Stimulated activated naive CD4-positive, alpha-beta T cell treated with Interleukin-2 at 50 U/mL for 16 hours (primary cell): ENCODE measurements at places on chromosomes 6 and 20.
A peak's percentile ranks its signal among the peaks of the same experiment; 100 is the strongest.

DNA sequence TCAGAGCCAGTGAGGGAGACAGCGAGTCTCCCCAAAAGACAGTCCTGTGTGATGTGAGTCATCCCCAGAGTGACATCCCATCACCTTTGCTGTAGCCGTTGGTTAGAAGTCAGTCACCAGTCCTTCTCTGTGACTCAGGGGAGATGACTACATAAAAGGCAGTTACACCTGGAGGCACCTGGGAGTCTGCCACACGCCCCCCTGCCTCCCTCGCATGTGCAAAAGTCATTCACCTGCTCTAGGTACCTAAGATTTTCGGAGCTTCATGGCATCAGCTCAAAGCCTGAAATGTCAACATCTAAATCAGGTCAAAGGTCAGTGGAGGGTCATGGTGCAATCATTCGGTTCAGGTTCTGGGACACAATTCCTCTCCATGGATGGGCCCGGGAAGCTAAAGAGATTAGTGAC is 50.3 kb downstream of the PRR18 start:
- DNase-seq, result peak; percentile 36

- peak; percentile 80 for DNase-seq
Observed at GRCh38 chr20:58980711-58981627, at the start of gene NELFCD. Gene NELFCD (plus strand): TSS chr20:58981256. CDS start chr20:58981310, 54 bp downstream.

DNA sequence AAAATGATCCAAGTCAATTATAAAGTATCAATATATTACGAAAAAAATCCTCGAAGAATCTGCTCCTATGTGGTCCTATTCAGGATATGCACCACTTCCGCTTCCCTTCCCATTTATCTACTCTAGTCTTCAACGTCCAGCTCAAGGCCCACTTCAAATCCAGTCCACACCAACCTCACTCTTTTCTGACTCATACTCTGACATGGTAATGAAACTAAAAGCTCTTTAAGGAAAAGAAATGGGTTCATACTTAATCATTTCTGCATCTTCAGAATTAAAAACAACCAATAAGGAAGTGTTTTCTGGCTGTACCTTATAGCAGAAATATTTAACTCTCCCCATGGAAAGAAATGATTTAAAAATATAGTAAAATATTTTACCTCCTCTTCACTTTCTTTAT is 15.1 kb downstream of the DEK start:
- no peak for DNase-seq

DNA sequence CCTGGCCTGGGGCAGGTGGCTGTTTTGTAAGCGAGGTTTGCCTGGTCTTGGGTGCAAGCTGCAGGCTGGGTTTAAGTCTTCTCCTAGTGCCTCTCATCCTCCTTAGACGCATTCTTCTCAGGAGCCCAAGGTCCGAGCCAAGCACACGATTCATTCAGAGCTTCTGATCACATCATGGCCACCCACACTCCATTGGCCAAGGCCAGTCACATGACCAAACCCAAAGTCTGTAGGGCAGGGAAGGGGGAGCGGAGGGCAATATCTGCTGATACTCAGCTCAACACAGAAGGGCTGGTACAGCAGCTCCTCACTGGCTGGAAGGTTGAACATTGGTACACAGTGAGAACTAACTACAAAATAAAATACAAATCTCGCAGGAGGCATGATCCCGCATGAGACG is 177.2 kb upstream of the AFDN start:
- no peak for DNase-seq

DNA sequence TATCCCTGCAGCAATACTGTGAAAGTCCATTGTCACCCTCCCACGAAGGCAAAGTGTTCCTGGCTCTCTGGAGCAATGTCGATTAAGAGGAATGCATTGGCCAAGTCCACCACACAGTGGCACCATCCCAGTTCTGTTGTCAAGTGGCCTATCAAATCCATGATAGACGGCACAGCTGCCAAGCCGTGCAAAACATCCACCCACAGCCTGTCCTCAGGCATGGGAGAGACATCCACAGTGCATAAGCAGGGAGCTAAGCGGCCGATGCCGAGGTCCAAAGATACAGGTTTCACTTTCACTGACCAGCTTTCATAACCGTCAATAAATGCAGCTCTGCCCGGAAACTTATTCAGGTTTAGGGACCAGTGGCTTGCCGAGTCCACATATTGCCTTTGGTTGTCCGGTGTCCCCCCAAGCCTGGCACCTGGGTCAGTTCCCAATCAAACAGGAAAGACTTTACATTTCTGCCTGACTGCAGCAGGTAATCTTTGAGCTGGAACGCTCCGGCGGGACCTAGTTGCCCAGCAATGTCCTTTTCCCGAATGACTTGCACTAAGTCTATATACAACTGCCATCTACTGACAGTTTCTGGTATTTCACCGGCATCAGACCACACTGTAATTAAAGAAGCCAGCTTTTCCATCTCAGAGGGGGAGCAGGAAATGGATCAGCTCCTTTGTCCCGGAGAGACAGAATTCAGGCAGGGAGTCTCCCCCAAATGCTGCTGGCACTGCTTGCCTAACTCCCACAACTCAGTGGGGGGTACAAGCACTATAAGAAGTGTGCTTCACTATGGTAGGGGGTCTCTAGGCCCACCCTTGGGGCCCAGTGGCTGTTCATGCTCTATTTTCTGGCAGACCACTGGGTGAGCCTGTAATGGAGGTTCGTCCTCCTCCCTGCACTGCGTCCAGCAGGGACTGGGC is 6.3 kb downstream of the ZKSCAN3 start:
- DNase-seq, result peak; percentile 24

GRCh38 chr20:23048283-23049200 is 930 bp downstream of the THBD start:
- no peak for DNase-seq

DNA sequence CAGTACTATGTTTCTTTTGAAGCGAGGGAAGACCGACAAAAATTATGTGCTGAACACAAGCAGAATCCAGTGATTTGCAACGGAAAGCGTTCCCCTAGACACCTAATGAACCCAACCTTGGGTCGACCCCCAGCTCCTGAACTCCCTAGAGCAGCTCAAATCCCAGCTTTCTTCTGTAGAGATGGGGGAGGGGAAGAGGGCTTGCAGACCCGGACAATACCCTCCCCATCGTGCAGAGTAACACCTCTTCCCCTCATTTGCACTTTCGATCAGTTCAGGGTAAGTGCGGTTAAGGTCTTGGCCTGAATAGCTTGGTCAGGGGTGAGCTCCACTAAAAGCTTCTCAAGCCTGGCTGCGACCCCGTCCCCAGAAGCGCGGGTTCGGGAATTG is 404 bp downstream of the CEP162 start:
- DNase-seq, result no peak

- DNase-seq, result peak; percentile 70
Observed at GRCh38 chr6:27893836-27894807, 18.1 kb downstream of the OR2B2 start.

- DNase-seq, result no peak
Observed at GRCh38 chr6:1310628-1311399, 1.1 kb upstream of the FOXQ1 start.

DNA sequence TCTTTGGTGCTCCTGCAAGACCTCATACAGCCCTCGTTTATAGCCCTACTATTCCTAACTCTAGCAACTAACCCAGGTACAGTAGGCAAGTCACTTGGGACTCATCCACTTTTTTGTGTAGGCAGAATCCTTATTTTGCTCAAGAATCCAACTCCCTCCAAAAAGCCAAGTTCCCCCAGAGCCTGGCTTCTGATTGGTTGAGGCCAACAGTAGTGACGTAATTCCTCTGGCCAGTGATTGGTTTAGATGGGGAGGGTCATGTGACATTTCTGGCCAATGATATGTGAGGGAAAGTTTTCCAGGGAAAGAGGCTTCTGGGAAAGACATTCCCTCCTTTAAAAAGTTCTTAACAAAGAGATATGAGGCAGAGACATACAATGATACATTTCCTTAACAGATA is 32.1 kb downstream of the KIAA1755 start:
- no peak for DNase-seq

DNA sequence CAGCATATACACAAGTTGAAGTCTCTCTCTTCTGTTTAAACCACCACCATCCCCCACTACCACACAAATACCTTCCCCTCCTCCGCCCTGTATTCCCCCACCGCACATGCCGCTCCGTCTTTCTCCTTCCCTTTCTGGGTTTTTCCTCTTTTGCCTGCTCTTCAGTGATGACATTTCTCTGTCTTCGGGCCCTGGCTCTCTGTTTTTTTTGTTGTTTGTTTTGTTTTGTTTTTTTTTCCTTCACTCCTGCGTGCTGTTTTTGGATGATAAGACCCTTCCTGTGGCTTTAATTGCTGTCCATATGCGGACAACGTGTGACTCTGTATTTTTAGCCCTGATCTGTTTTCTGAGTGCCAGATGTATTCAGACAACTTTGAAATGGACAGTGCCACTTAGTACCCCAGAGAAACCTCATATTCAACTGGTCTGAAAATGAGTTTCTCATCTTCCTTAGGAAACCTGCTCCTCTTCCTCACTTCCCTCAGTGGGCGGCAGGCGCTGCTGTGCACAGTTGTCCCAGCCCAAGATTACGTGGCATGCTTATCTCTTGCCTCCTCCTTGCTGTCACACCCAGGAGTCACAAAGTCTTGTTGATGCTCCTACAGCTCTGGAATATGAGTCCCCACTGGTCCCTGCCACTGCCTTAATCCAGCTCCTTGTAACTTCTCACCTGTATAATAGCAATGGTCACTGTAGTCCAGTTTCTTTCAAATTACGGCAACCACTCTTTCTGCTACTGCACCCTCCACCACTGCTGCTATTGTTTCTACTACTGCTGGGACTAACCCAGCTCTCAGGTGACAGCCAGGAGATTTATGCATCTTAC is 8.2 kb downstream of the PPP1R14C start:
- no peak for DNase-seq

DNA sequence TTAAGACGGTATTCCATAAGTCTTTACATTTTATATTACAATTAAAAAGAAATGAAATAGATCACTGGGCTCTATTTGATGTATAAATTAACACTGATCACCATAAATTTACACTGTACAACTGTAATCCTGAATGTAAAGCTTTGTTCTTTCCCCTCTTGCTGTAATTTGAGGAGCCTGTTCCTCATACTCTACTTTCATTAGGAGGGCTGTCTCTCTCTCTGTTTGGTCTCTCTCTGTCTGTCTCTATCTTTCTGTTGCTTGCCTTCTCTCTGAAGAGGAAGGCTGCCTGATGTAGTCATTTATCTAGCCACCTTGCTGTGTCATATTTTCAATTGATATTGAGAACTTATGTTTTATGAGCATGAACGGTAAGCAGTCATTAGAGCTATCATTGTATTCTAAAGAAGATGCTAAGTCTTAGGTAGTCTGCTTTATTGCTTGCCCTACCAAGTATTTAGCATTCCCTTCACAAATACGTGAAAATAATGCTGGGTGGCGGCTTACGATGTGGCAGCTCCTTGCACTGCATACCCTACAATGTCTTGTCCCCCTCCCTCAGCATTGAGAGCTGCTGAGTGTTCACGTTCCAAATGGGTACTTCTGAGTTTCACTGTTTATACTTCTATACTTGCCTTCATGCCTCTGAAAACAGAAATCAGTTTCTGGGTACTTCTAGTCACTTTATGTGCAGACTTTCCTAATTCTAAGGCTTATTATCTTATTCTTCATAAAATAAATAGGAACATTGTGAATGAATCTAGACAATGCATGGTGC is 205.5 kb downstream of the NKAIN2 start:
- DNase-seq, result no peak
